ENCODE measurements at places on chromosomes 2 and 18.

DNA sequence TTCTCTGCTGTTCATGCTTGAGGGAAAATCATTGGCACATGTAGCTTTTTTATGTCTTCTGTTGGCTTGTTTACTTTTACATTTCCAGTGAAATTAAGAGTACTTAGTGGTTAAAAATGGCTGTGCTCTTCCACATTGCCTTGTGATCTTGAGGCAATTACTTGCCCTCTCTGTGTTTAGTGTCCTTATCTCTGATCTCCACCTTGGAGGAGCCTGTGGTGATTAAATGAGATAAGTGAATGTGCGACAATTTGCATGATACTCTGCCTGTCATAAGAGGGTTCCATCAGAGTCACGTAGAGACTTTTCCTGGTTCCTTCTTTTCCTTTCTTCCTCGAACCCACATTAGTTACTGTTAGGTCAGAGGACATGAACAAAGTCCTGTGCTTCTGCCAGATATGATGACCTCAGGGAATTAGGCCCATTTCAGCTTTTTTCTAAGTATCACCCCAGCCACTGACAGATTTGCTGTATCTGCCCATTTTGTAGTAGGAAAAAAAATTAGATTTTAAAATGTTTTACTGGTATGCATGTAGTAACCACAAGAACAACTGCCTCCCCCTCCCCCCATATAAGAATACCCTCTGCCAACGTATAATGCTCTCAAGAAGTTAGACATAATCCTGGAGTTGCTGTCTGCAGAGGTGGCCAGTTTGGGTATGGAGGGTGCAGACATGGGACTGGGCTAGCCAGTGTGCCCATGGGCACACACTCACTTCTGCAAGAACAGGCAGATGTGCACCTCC is 51.9 kb downstream of the TET3 start:
- no peak for DNase-seq

DNA sequence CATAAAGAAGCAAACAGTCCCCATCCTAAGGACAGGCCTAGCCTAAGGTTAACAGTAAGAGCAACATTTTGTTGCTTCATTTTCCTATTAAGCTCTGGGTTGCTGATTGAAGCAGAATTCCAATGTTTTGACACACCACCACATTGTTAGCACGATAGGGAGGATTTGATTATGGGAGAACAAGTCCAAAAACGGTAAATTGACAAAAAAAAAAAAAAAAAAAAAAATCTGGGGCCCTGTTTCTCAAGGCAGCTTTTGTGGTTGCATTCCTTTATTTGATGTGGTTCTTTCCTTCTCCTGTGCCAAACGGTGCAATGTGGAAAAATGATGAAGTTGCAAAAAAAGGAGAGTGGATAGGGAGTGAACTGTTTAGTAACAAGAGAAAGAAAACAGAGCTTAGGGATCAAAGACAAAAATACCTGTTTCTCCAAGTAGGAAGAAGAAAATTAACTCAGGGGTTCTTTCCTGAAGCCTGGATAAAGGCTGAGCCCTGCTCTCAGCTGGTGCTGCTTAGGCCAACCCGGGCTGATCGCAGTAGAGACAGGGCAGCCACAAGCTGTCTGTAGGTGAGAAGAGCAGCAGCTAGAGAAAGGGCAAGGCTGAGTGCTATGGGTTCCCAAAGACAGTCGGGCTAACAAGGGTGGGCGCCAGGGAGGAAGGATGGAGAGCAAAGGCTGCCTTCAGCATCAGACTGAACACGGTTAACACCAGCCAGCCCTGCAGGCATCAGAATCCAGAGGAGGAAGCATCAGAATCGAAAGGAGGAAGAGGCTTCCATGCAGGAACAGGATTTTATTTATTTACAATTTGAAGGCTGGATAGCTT is 167.8 kb upstream of the FOSL2 start:
- no peak for DNase-seq

DNA sequence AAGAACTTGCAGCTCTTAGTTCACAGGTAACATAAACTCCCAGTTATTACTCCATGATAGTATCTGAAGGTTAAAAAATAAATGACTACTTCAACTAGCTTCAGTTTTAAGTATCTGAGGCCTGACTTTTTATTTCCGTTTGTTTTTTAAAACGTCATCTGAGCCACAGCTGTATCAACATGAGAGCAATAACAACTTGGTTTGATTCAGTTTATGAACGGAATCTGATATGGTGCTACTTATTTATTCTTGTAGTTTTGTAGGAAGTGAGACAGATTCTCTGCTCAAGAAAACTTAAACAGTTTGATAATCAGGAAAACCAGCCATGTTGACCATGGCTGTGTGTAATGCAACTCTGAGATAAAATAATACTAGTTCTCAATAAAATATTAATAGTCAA is 34.9 kb downstream of the NAB1 start:
- DNase-seq = no peak

DNA sequence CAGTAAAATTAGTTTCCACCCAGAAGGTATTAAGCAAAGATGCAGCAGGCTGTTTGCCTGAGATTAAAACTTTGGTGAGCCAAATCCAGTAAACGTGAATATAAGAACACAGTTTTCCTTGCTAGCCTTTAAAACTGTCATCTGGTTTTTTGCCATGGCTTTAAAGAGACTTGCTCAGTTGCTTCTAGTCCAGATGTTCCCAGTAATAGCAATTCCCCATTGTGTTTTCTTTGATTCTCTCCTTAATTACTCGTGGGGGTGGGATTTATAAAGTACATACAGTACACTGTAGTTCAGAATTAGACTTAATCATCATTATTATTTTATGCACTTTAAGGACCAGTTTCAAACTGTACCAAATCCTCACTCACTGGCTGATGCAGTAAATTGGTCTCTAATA is 303.5 kb upstream of the ZNF804A start:
- DNase-seq = no peak

DNA sequence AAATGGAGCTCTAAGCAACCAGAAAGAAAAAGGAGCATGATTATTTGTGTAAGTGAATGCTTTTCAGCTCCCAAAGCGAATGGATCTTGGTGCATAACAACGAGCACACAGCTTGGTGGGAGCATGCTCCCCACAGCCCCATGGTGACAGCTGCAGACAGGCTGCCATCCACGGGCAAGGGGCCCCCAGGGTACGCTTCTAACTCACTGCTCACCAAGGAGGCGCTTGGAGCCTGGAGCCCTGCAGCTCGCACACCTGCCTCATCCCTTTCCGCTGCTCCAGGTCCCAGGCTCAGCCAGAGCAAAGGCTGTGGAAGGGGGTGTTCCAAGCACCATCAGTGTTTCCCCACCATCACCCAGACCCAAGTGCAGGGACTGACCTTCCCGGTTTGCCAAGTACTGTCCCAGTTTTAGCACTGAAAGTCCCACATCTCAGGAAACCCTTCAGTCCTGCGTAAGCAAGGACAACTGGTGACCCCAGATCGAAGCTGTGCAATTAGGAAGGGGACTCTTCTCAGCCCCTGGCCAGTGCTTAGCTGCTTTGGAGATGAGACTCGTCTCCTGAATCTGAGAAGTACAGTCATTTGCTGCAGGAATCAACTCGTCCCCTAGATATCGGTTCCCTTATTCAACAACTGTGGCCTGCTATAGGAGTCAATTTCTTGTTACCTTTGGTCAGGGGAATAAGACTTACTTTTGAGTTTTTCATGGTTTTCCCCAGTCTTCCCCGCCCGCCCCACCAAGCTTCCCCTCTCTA is 50.0 kb upstream of the ATG16L1 start:
- DNase-seq = peak; percentile 53

GRCh38 chr2:173390036-173390435 is 35.4 kb downstream of the CDCA7 start:
- DNase-seq = no peak

- DNase-seq = no peak
These were observed 128.7 kb upstream of the CCDC68 start for GRCh38 chr18:55088000-55088401.

DNA sequence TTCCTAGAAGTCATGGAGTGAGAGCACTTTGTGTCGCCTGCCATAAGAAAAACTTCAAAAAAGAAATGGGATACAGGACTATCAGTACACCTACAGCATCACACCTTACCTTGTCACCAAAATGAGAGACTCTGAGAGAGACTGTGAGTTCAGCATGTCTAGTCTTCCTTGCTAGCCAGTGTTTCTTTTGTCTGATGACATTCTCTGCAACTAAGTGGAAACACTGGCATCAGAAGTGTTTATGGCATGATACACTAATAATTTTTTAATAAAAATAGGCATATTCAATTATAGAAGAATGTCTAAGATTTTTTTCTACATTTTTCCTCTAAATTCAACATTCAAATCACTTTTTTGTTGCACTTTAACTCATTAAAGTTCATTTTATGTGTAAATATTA is 9.0 kb downstream of the RBM43 start:
- no peak for DNase-seq

DNA sequence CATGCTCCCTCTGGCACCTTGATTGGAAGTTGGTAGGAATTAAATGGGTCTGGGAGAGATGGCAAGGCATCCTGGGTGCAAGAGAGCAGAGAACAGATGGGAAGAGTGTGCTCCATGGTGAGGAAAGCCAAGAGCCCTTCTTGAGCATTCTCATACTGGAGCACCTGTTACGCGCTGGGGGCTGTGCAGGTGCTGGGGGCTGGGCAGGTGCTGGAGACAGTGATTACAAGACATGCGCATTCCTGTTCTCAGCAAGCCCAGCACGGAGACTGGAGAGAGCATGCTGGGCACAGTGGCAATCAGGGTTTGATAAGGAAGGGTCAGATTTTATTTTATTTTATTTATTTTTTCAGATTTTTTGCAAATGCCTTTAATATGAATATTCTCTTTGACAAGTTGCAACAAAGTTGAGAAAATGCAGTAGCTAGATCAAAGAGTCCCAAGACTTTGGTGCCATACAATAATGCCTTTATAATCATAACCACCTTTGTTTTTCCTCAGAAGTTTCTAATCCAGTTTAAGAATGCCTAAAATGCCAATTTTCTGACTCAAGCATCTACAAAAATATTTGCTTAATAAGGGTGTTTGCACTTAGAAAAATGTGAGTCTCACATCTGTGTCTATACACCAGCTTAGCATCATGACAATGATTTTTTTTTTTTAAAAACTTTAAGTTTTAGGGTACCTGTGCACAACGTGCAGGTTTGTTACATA is 193.3 kb downstream of the RNF152 start:
- DNase-seq = no peak

GRCh38 chr2:142596334-142597088 is 281.0 kb upstream of the KYNU start:
- no peak for DNase-seq

GRCh38 chr2:28600181-28600580 is 104.3 kb downstream of the PLB1 start:
- DNase-seq = no peak

DNA sequence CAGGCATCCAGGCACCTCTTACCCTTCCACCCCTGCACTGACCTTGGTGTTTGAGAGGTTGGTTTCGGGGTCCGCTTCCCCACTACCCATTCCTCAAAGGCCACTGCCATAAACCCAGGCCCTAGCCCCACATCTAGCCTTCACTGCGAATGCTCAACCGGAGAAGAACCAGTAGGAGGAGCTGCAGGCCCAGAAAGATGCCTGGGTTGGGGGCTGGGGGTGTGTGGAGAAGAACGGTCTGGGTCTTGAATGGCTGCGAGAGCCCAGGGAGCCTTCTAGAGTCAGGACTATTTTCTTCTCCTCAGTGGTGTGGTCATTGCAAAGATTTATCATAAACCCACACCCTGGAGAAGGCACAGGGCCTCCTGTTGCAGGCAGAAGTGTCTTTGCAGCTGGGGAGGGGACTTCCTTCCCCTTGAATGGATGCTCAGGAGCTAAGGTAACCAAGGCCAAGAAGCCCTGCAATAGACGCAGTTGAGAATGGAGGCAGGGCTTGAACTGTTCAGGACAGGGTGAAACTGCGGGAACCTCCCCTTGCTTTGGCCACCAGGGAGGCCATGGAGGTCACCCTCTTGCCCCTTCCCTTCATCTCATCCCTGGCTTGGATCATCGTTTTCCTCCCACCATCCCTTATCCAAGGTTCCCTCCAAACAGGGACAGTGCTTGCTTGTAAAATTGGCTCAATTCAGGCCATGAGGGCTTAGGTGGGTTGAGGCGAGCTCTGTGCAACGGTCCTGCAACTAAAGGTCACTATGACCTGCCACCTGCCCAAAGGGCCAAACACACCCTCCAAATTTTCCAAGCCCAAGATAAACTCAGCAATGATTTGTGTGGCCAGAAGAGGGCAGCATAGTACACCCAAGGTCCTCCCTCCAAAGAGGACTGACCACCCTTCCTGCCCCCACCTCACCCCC is 20.9 kb downstream of the THNSL2 start:
- DNase-seq = peak; percentile 63

DNA sequence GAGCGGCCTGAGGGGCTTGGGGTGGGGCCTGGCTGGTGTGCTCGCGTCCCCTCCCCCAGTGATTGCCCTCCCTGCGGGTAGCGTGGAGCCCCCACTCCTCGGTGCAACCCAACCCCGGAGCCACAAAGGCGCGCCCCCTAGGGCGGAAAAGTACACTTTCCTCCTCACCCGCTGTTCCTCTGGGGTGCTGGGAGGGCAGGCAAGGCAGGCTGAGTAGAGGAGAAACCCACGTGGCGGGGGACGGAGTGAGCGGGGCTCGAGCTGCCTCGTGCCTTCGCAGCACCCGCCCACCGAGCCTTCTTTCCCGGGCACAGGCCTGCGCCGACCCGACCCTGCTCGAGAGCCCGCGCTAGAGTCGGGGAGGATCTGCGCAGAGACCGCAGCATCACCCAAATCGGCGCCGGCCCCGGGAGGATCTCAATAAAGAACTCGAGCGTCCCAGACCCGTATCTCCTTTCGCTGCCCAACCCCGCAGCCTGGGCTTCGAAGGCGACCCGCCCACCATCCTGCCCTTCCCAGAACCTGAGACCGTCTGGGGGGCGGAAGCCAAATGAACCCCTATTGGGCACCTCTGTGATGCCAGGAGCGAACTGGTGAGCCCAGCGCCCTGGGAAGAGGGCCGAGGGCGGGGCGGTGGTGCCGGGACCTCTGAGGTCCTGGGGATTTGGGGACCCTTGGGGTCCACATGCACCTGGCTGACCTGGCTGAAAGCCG is 1.5 kb downstream of the UCN start:
- peak; percentile 42 for DNase-seq

GRCh38 chr2:99975386-99975785 is 167.0 kb downstream of the AFF3 start:
- DNase-seq = no peak
